ENCODE measurements at places on chromosomes 1 and 21.
A peak's percentile ranks its signal among the peaks of the same experiment; 100 is the strongest.

- DNase-seq = no peak
These were observed 61.0 kb downstream of the VPS13D start for GRCh38 chr1:12290828-12291227.

GRCh38 chr1:171884475-171884874 is 43.2 kb downstream of the DNM3 start:
- no peak for DNase-seq

DNA sequence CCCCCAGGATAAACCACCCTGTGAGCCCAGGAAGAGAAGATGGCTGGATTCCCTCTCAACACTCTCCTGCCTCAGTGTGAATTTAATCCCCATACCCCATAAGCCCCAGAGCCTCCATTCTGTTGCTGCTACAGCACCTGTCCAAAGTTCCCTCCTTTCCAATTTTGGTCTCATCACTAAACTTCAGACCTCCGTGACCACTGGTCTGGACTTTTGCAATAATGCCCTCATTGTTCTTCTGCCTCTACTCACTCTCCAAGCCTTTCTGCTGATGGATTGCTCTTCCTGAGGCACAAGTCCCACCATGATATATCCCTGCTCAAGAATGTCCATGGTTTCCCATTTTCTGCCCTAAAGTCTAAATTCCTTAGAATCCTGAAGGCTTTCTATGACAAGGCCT is 83.2 kb downstream of the CD58 start:
- DNase-seq = no peak

DNA sequence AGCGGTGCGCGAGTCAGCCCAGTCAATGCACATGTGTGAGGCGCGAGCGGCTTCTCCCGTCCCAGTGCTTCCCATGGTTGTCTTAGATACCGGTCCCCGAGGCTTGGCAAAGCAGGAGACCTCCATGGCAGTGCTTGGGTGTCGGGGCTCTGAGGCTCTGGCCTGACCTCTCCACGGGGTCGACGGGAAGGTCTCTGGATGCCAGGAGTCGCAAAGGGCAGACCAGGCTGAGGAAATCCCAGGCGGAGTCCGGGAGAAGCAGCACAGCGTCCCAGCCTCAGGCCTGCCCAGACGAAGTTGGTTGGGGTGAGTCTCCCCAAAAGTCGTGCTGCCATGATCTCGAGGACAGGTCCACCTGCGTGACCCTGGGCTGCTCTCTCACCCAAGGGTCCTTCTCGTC is 3881.6 kb downstream of the SRGAP2C start:
- DNase-seq = peak; percentile 5

DNA sequence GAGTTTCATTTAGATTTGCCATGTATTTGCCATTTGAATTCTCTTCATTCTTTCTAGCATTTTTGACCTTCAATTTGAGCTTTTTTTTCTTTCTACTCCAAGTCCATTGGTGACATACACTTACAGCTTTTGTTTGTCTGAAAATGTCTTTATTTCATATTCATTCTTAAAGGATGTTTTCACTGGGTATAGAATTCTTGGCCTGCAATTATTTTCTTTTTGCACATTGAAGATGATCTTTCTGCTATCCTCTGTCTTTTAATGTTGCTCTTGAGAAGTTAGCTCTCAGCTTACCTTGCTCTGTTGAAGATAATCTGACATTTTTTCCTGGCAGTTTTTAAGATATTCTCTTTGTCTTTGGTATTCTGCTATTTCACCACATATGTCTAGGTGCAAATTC is 16.6 kb upstream of the TINAGL1 start:
- no peak for DNase-seq
